ENCODE measurements at places on chromosomes 7 and 10. TPM values are rescaled to one million over a fixed set of nuclear protein-coding genes. Genes with fewer than 3 reads are reported as not detected.

Gene KCP
- 0.22 TPM for total RNA-seq

Gene SEMA4G
- total RNA-seq, result 9.2 TPM

Gene OR2A1
- not detected for total RNA-seq

Gene FAM204A
- total RNA-seq, result 38.4 TPM

Gene HHEX
- 6.3 TPM for total RNA-seq

Gene HABP2
- total RNA-seq, result not detected

Gene PRF1
- total RNA-seq, result 2.7 TPM

Gene SLC16A9
- total RNA-seq, result 0.78 TPM

Gene ATP5MK
- total RNA-seq, result 139 TPM

Gene FLNC
- 5.5 TPM for total RNA-seq

Gene GBX1
- total RNA-seq, result not detected

Gene COL28A1
- 60.0 TPM for total RNA-seq

Gene ZMIZ1
- 72.4 TPM for total RNA-seq

Gene TSPAN33
- 10.5 TPM for total RNA-seq

Gene MOSPD3
- total RNA-seq, result 19.8 TPM
